IPS DF 6.9 (cell line): ENCODE measurements at places on chromosomes 12 and 14.

- no peak for DNase-seq
Measured at GRCh38 chr12:111353026-111353425, 15.9 kb downstream of the PHETA1 start.

DNA sequence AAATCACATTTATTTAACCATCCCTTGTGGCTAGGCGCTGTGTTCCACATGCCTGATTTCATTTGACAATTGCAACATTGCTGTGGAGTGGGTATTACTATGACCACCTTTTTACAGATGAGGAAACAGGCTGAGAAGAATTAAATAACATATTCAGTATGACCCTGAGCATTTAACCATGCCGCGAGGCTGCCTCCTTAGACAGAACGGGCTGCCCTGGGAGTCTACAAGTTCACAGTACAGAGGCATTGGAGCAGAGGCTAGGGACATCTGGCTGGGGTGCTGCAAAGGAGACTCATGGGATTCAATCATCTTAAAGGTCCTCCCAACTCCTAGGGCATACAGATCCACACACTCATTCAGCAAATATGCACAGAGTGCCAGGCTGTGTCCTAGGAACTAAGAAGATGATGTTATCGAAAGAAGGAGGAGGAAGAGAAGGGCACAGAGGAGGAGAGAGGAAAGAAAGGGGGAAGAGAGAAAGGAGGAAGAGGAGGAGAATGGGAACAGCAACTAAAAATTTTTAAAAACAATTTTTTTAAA, 164.7 kb upstream of the CCND2 start:
- no peak for DNase-seq

- no peak for DNase-seq
Measured at GRCh38 chr14:67240168-67240932, 885 bp upstream of the PALS1 start.

DNA sequence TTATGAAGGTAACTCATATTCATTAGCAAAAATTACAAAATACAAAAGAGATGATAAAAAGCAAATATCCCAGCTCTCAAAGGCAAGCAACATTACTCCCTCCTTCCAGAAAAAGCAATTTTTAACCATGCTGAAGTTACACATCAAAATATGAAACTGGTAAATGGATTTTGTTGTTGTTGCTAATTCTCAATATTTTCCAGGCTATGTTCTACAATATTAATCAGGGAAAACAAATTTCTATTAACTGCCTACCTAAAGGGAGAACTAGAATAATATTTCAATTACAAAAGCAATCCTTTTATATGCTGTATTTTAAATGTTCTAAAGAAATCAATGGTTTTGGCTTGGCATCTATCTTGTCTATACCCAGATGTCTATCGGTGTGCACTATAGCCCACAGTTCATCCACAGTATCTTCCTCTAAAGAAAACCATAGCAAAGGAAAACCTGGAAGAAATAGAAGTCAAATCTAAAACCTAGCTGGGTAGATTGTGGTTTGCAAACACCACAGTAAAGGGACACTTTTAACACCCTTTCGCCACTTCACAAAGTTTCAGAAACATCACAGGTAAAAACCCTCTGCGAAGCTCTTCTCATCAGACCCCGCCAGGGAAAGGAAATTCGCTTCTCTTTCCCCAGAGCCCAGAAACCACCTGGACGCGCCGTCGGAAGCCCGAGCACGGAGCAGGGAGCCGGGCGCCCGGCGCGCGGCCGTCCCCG, 32.0 kb downstream of the TC2N start:
- no peak for DNase-seq

DNA sequence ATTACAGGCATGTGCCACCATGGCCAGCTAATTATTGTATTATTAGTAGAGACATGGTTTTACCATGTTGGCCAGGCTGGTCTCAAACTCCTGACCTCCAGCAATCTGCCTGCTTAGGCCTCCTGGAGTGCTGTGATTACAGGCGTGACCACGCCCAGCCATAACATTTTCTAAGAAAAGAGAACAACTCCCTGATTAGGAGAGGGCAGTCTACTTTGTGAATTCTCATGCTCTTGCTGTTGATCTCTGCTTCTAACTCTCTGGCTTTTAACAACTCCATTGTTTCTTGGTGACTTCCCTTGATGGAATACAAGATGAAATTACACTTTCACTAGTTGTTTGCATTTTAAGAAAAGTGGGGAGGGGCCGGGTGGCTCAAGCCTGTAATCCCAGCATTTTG, 33.6 kb downstream of the SSH1 start:
- DNase-seq = no peak

GRCh38 chr14:95944462-95944861, 67.8 kb downstream of the TUNAR start:
- no peak for DNase-seq

DNA sequence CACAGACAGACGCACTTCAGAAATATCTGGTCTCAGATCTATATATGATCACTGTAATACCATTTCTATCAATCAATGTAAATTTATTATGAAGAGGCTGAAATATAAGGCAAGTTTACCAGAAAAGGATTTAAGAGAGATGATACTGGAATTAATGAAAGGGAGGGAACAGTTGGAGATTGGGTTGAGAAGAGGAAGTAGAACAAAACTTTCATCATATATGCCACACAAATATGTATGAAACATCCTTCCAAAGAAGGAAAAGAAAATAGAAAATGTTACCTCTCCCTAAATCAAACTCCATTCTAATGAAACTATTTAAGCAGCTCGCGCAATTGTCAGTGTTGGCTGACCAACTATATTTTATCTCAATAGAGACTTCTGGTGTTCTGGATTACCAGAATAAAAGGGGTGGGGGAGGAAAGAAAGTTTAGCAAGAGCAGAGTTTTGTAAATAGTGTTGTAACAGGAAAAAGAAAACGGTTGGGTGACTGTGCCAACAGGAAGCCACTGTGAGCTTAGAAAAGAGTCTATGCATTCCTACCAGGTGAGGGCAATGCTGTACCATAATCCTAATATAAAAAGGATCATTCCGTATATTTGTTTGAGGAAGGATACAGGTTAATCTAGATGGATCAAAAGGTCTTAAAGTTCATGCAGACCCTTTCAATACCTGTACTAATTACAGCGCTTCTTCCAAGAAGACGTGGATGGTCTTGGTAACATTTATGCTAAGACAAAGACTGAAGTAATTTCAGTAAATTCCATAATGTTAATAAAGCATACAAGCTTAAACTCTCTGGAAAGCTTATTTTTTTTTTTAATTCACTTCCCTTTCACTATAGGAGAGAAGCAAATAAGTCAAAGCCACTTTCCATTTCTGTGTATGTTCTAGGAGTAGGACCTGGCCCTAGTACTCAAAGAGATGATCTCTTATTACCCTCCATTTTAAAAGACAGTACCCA, 14.5 kb upstream of the LLPH start:
- DNase-seq = peak; percentile 20

GRCh38 chr12:49880756-49881414, 22.8 kb downstream of the FAIM2 start:
- DNase-seq = no peak

DNA sequence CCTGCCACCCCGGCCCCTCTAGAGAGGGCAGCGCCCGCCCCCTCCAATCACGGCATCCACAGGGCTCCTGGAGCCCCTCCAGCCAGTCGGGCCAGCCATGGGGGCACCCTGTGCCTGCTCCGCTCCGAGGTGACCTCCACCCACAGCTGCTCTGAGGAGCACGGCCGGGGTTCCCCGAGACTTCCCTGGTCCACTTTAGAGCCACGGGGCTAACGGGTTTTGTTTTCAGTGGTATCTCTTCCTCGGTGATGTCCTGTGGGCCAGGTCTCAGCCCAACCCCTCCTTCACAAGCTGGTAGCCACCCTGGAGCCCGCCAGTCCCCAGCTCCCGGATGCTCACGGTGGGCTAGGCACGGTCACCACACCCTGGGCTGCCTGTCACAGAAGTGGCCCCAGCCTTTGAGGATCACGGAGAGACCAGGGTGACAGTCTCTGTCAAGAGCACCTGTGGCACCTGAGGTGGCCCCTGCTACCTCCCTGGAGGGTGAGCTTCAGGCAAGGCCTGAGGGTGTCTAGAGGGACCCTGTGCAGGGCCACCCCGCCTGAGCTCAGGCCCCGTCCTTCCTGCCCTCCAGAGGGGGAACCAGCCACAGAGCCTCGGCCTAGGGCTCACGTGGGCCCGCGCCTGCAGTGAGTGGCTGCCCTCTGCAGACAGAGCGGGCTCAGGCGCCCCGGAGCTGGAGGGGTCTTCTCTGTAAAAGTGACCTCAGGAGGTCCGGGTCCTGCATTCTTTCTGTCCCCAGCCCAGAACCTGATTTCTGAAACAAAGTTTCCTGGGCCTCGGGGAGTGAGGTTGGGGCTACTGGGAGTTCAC, 146.0 kb upstream of the C14orf180 start:
- DNase-seq = no peak

DNA sequence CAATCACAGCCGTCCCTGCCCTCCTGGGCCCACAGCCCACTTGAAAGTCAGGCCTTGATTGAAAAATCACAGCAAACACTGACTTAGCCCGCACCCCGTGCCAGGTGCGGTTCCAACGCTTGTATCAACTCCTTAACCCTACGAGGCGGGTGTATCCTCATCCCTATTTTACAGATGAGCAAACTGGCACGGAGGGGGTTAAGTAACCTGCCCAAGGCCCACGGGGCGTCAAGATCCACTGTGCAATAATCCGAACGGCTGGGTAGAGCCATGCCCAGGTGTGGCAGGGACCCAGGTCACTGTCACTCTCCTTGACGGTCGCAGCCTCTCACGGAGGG, 583 bp downstream of the DNAH10 start:
- no peak for DNase-seq

GRCh38 chr12:88431246-88431645, 149.0 kb downstream of the KITLG start:
- no peak for DNase-seq

- no peak for DNase-seq
Measured at GRCh38 chr12:54956818-54957641, 27.5 kb downstream of the TESPA1 start.

GRCh38 chr12:125610292-125610691, 545.1 kb downstream of the AACS start:
- DNase-seq = no peak

DNA sequence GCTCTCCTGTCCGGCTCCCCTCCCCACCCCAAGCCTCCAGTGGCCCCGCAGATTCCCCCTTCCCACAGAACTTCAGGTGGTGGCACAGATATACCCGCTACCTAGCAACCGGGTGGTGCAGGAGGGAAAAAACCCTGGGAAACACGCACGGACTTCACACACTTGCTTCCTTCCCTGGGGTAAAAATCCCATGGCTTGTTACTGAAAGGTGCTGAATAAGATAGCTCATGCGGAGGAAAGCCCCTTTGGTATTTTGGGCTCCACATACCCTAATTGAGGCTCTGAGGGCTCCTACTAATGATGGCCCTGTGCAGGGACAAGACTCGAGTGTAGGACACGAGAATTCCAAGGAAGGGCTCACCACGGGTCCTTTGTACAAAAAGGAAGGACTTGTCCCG, 869 bp upstream of the RIMBP2 start:
- DNase-seq = no peak

- no peak for DNase-seq
Measured at GRCh38 chr14:55877942-55878341, 240.3 kb upstream of the PELI2 start.

DNA sequence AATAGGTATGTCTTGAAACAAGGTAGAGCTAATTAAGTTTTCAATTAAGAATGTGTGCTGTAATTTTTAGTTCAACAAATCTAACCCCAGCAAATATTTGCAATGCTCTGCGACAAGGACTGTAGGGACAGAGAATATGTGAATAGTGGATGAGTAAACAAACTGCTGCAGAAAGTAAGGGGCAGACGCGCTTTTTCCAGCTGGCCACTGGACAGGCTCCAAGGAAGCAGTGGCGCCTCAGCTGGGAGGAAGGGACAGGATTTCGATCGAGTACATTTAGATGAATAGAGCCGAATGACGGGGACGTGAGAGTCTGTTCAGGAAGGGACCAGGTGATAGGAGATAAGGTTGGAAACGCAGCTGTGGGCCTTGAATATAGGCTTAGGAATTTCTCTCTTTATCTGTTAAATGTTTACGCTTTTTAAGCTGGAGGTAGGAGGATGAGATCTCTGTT, 69.3 kb downstream of the ELK3 start:
- DNase-seq = no peak

GRCh38 chr14:58332561-58332960, 34.2 kb downstream of the ARID4A start:
- DNase-seq = no peak

DNA sequence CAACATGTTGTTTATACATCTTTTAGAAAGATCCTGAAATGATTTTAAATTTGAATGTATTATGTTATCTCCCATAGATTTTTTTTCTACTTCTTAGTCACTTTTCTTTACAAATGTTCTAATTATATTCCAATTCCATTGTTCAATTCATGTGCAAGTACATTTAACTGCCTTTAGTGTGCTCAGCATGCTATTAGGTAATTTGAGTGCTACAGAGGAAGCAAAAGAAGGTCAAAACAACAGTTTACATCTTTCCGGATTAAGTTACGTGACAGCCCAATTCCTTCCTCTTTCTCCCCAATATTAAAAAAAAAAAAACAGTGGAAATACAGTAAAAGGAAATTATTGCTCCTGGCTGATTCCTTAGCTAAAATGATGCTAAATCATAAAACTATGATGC, 98.3 kb downstream of the RTN1 start:
- no peak for DNase-seq

- no peak for DNase-seq
Measured at GRCh38 chr14:35556548-35556947, 22.6 kb downstream of the INSM2 start.

- DNase-seq = no peak
Measured at GRCh38 chr12:111226680-111227079, 142.2 kb downstream of the PHETA1 start.

DNA sequence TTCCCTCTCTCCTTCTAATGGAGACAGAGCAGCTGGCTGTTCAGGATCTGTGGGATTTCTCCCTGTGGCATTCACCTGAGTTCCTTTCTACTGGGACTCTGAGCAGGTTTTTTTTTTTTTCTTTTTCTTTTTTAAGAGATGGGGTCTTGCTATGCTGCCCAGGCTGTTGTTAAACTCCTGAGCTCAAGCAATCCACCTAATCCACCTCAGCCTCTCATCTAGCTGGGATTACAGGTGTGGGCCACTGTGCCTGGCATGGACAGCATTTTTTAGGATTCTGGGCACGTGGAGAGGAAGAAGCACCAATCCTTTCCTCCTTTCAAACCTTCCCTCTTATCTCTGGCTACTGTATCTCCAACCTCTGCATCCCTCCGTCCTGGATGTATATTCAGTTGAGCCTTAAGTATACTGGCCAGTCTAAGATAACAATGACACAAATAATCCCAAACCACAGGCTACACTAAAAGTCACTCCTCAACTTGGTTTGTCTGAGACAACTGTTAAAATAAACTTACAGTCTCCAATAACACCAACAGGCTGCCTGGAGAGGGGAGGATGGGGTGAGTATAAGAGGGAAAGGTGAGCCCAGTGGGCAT, 16.4 kb upstream of the CELA1 start:
- DNase-seq = no peak

DNA sequence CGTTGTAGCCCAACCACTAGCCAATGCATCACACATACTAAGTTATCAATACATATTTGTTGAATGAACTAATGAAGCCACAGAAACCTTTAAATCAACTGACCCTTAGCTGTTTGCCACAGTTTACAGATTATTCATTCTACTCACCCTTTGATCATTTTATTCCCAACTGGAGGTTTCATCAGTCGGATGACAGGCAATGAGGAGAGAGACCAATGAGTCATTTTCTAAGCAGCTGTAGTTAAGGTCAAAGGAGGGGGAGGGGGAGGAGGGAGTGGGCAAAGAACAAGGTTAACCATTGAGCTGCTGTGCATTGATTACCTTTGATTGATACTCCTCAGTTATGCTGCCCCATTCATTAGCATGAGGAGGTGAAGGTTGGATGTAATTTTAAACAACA, 469.5 kb downstream of the VRK1 start:
- DNase-seq = peak; percentile 13

GRCh38 chr12:67893022-67893580, 96.1 kb upstream of the IFNG-AS1 start:
- DNase-seq = no peak
